Type B pancreatic cell (in vitro differentiated cells): ENCODE measurements at places on chromosomes 2 and 18. TPM values are rescaled to one million over a fixed set of nuclear protein-coding genes. Genes with fewer than 3 reads are reported as not detected.

FAM124B gene
- total RNA-seq: not detected in 2 replicates

GRCh38 chr2:227389661-227390060 lies 1.9 kb upstream of the SCYGR1 start:
- DNase-seq: no peak

- no peak for DNase-seq
Measured at GRCh38 chr2:138676619-138677021, 103.6 kb downstream of the NXPH2 start.

GRCh38 chr2:1233281-1233680 lies 180.0 kb upstream of the TPO start:
- no peak for DNase-seq

DNA sequence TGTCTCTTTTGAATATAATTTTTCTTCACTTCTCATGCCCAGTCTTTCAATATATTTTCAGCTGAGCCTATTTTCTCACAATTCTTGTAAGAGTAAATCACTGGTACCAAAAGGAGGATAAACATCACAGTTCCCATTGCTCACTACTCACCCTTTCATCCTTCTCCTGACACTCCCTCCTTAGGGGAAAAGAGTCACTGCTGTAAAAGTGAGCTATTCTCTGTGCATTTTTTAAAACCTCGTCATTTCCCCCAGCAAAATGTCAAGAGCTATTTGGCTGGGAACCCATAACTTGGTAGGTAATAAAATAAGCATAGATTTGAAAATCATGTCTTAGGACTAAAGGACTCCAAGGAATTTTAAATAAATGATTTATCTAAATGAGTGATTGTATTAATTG lies 340.1 kb upstream of the GYPC start:
- DNase-seq: no peak

DNA sequence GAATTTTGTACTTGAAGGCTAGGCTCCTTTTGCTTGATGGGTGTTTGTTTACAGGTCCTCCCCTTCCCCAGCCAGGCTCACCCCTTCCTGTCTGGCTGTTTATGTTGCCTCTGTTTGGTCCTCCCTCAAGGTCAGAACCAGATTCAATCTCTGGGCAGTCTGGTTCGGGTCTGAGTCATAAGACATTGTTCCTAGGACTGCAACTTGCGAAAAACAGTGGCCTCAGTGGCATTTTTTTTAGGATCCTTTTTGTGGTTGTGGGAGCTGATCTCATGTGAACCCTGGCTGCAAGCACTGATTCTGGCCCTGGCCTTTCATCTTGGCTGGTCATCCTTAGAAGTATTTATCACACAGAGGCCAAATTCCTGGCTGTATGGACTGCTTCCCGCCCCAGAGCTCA lies 370.4 kb downstream of the CLIP4 start:
- DNase-seq: no peak

DNA sequence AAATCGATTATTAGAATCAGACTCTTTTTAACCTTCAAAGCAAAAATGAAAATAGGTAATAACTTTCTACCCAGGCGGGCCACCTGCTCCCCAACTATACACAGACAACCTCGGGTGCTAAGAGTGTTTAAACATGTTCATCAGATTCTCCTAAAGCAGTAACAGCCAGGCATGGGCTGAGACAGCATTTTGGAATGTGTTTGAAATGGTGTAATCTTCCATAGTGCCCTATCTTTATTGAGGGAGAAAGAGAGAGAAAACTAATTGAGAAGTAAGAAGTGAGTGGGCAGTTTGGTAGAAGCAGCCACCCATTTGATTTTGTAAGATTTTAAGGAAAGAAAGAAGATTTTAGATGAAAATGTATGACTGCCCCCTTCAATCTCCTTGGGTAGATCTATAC lies 196.1 kb upstream of the CTAGE1 start:
- DNase-seq: no peak

ITPRIPL1 gene
- total RNA-seq: 3.5 and 11.6 TPM in 2 replicates

DNA sequence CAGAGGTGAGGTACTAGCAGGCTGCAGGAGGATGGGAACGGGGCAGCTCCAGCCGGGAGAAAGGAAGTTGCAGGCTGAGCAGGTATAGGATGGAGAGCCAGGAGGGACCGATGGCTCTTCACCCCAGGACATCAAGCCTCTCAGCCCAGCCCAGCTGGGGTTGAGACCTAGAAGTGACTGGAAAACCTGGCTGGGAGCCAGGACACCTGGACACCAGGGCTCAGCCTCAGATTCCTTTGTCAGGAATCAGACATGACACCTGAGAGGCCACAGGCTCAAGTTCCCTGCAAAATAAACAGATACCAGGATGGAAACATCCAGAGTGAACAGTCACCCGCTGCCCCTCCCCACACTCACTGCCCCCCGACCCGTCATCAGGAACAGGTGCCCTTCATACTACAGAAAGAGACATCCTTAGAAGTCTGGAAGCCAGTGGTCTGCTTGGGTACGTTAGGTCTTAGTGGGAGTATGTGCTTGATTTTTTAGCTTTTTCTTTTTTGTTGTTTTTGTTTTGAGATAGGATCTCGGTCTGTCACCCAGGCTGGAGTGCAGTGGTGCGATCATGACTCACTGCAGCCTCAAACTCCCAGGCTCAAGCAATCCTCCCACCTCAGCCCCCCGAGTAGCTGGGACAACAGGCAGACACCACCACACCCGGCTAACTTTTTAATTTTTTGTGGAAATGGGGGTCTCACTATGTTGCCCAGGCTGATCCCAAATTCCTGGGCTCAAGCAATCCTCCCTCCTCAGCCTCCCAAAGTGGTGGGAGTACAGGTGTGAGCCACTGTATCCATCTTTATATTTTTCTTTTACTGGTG lies 95.7 kb upstream of the STPG4 start:
- no peak for DNase-seq

GPR17 gene
- 0.19 TPM in 1 of 2 replicates, not detected in the other for total RNA-seq

GRCh38 chr2:190407662-190408537 lies at the start of gene MFSD6:
Gene MFSD6, plus strand, starts transcription at chr2:190408355. Its CDS starts 27,675 bp downstream, at chr2:190436030.
- peak; percentile 72 for DNase-seq

- no peak for DNase-seq
Measured at GRCh38 chr18:75253784-75254183, 43.2 kb downstream of the TSHZ1 start.

- no peak for DNase-seq
Measured at GRCh38 chr2:44844651-44845270, 96.7 kb upstream of the SIX3 start.

HJURP gene
- total RNA-seq: 16.7 and 42.1 TPM in 2 replicates

- no peak for DNase-seq
Measured at GRCh38 chr2:233270366-233270765, 18.9 kb downstream of the ATG16L1 start.

- DNase-seq: no peak
Measured at GRCh38 chr2:224136396-224136795, 97.3 kb upstream of the SERPINE2 start.

DNA sequence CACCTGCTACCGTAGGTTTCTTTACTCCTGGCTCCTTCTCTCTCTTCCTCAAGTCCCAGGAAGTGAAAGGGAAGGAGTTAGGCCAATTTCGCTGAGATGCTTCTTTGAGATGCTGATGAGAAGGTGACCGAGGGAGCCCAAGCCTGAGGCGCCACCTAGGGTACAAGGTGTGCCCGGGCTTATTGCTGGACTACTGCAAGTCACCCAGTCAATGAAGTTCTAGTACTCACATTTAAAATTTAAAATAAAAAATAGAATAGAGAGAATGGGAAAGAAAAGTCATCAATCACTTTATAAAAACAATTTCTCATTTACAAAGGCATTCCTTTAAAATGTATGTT lies 45.3 kb downstream of the ACAA2 start:
- no peak for DNase-seq

SFT2D3 gene
- 10.7 and 12.5 TPM in 2 replicates for total RNA-seq

GRCh38 chr2:121171625-121172119 lies 113.3 kb downstream of the TFCP2L1 start:
- DNase-seq: no peak

SMAD7 gene
- total RNA-seq: 17.8 and 30.9 TPM in 2 replicates

- DNase-seq: no peak
Measured at GRCh38 chr18:59024829-59025228, 114.9 kb upstream of the SEC11C start.

DNA sequence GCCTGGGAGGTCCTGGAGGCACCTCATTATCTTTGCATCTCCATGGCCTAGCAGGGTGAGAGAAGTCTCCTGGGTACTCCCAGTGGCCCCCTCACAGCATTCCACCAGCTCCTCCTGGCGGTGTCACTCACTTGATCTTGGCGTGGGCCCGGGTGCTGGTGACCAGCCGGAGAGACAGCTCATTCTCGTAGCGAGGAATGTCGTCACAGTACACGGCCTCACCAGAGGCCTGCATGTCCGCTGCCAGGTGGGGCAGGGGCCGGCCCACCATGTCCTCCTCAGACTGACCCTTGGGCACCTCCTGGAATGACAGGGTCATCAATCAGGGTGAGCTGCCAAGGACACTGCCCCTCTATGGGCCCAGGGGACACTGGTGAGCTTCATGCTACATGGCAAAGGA lies 42.4 kb downstream of the XDH start:
- no peak for DNase-seq

- no peak for DNase-seq
Measured at GRCh38 chr2:145235312-145235711, 715.4 kb upstream of the ZEB2 start.

- no peak for DNase-seq
Measured at GRCh38 chr2:158761621-158762020, 33.5 kb upstream of the DAPL1 start.

- no peak for DNase-seq
Measured at GRCh38 chr2:221095356-221095755, 476.7 kb downstream of the EPHA4 start.

DNER gene
- 2.6 and 15.9 TPM in 2 replicates for total RNA-seq

DNA sequence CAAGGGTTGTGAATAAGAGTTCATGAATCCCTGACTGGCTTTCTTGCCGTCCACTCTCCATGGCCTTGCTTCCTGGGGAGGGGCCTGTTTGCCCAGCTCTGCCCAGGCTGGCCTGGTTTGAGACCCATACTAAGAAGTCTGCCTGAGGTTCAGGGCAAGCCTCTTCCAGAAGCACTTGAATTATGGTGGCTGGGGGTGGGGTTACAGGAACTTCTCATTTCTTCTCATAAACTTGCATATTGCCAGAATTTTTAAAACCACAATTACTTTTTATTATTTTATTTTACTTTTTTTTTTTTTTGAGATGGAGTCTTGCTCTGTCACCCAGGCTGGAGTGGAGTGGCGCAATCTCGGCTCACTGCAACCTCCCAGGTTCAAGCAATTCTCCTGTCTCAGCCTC lies 42.0 kb downstream of the GORASP2 start:
- no peak for DNase-seq

GRCh38 chr2:203682688-203683130 lies 23.7 kb upstream of the CD28 start:
- DNase-seq: no peak

KCNS3 gene
- total RNA-seq: 5.3 and 10.3 TPM in 2 replicates
